ENCODE measurements at places on chromosomes 4 and X.

- no peak for DNase-seq
Measured at GRCh38 chrX:47093860-47094259, 15.6 kb downstream of the RGN start.

DNA sequence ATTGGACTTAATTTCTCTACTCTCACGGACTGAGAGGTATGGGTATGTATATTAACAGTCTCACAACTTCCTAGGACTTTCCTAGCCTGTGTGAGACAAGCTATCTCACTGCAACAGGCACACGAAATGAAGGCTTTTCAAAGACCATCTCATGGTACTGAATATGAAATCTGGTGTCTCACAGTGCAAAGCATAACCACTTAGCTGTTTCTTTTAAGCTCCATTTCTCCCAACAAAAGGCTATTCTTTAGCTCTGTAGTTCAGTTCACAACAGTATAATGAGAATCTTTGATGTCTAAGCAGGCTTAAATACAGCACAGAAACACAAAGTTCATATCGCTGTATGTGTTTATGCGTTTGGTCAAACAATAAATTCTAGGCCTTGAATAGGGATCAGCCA is 116.2 kb upstream of the PCDH18 start:
- no peak for DNase-seq

- DNase-seq = no peak
Measured at GRCh38 chr4:26321373-26322221, 783 bp downstream of the RBPJ start.

DNA sequence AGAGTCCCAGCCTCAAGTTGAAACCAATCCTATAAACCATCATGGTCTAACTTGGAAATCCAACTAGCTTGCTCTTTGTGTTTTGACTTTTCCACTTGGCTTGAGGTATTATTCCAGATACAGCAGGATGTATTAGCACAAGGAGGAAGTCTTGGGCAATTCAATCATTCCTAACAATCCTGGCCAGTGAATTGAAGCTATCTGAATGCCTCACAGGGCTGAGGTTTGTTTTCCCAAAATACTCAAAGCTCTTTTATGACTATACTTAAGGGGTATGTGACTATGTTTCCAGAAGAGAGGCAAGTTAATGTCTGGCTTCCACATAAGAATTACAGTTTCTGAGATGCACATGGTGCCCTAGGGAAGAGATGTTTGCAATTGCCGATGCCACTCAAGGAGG is 66.8 kb upstream of the SH3RF1 start:
- no peak for DNase-seq

DNA sequence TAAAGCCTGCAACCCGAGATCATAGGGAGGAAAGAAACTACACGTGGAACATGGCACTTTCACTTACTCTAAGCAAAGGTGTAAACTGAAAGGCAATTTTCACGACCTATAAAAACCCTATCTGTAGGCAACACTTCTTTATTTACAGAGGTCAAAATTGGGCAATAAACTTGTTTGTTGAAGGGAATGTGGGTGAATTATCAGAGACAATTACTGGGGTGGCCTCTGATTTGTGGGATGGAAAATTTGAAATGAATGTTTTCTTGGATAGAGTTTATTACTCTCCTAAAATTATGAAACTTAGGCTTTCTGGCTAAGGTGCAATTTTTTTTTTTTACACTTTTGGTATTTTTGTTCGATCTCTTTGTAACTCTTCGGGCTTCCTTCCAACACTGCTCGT is 734.1 kb upstream of the TENM3 start:
- no peak for DNase-seq

DNA sequence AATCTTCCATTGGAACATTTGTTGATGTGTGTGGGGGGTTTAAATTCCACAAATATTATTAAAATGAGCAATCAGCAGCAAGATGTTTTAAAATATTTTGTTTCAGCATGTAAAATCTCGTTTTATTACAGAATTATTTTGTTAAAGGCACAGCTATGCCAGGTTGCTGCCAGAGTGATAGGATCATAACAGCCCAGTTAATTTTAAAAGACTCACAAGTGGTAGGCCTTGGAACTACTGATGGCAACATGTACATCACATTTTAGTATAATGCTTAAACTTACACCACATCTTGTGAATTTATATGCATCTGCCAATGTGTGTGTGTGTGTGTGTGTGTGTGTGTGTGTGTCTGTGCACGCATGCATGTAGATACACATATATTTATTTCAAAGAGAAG is 97.8 kb upstream of the SPRY1 start:
- DNase-seq = no peak

DNA sequence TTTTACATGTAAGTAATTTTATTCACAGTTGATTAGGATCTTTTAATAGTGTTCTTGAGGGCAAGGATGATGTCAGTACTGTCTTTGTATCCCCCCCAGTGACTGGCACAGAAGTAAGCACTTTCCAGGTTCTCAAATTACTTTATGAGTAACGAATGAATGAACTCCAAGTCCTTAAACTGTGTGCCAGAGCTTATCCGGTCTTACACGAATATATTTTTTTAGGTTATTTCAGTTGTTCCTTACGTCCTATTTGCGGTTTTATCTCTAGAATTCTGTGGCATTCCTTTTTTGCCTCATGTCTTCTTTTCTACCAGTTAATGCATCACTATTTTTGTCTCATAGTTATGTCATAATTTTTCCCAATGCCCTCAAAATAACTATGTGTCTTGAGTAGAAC is 106.9 kb upstream of the MID1IP1 start:
- DNase-seq = no peak

GRCh38 chrX:134764202-134764785 is 106.0 kb upstream of the PLAC1 start:
- peak; percentile 37 for DNase-seq

GRCh38 chrX:9471571-9471985 is 6.7 kb downstream of the TBL1X start:
- DNase-seq = no peak

- peak; percentile 67 for DNase-seq
Measured at GRCh38 chr4:41281038-41281634, 24.4 kb downstream of the UCHL1 start.

GRCh38 chrX:13115146-13115855 is 70.9 kb upstream of the FAM9C start:
- no peak for DNase-seq

- no peak for DNase-seq
Measured at GRCh38 chr4:1579001-1579900, 104.9 kb downstream of the FAM53A start.

DNA sequence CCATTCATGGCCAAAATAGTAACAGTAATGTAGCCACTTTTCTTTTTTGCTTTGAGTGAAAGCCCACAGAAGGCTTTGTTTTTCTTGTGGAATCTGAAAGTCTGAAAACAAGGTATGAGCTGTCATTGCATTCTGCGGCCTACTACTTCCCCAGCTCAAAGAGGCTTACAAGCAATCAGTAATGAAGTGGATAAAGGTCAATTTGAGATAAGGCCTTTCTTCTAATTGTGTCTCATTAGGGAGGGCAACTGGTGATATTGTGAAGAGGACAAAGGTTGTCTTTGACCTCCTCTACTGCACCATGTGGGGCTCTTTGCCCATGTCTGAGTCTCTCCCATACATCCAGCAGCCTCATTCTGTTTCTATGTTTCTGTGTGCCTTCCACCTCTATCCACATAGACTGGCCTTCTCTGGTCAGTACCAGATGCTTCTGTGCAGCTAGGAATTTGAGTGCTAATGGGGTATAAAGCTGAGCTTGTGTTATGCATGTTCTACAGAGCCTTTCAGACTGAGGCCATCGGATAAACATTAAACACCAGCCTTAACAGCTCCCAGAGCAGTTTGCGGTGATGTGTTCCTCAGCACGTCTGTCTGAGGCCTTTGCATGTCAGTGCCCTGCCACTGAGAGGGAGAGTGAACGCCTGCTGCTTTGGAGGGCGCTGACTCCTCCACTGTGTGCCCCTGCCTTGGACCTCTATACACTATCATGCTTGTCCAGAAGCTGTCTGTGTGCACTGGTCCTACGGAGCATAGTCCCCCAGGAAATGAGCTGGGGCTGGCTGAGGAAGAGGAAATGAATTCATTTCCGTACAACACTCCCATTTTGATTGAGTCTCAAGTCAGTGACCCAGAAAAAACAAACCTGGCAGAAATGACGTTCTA is 80.2 kb downstream of the SH2D1A start:
- DNase-seq = no peak

- DNase-seq = no peak
Measured at GRCh38 chrX:71053217-71053621, 14.9 kb downstream of the SNX12 start.

GRCh38 chrX:147827070-147827469 is 84.6 kb upstream of the FMR1 start:
- no peak for DNase-seq

GRCh38 chr4:97496298-97496873 is 646.9 kb downstream of the STPG2 start:
- no peak for DNase-seq

- DNase-seq = no peak
Measured at GRCh38 chrX:150157291-150157690, 205.8 kb upstream of the MAMLD1 start.

DNA sequence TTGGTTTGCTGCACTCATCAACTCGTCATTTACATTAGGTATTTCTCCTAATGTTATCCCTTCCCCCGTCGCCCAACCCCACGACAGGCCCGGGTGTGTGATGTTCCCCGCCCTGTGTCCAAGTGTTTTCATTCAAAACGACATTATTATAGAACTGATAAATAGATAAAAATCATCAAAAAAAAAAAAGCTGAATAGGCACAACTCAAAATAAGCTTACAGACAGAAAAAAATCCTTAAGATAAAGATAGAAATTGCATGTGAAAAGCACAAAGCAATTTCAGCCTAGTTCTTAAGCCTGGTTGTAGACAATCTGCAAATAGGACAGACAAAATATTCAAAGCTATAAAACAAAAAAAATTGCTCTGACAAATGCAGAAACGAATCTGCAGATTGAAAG is 142.9 kb upstream of the LNX1 start:
- DNase-seq = no peak

Measured in NCI-H1436 (cell line).